Stromal cell of bone marrow (primary cell): ENCODE measurements at places on chromosomes 1 and 21.

GRCh38 chr1:117364240-117364639 is 3.0 kb upstream of the MAN1A2 start:
- DNase-seq = no peak

DNA sequence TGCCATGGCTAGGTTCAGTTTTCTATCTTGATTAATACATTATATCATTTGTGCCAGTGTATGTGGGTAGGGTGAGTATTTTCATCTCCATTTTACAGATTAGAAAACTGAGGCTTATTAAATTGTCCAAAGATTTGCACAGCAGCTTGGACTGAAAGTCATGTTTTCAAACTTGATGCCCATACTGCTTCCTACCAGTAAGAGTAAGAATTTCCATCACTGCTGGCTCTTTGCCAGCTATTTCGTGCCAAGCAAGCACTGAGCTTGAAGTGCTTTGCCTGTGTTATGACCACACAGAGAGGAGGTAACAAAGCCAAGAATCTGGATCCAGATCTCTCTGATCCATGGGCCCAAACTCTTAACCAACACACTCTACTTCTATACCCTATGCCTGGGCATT is 295.0 kb downstream of the VAV3 start:
- peak; percentile 47 for DNase-seq

DNA sequence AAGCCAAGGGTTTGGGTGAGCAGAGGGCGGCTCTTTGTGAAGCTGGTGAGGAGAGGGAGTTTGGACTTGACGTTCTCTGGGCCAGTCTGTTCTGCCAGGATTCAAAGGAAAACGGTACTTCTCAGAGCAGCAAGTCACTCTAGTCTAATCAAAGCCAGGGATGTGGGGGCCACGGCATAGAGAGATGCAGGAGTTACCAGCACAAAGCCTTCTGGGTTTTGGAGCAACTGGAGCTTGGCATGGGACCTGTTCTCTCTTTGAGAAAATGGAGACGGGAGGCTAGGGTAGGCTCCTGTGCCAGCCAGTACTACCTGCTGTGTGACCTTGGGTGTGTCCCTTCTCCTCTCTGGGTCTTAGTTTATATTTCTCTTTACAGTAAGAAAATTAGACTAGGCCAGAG is 2.1 kb downstream of the TXLNA start:
- no peak for DNase-seq

DNA sequence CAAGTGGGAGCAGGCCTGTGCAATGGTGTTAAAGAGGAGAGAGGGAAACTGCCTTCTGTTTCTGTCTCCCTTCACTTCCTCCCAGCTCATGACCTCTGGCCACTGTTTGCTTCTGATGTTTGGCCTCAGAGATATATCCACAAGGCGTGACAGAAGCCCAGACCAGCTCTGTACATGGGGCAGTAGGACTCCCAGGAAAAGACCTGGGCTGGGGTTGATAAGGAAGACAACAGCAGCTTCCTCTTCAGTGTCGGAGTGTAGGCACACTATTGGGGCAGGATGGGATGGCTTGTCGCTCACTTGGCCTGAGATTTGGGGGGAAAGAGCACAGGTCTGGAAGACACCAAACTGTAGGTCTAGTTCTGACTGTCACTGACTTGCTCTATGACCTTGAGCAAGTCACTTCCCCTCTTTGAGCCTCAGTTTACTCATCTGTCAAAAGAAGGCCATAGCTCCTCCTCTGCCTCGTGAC is 67.8 kb upstream of the KLHDC7A start:
- no peak for DNase-seq

- no peak for DNase-seq
Observed at GRCh38 chr1:43505077-43505780, 25.5 kb upstream of the PTPRF start.
